NCI-H2081 (cell line): ENCODE measurements at places on chromosomes 12 and 14.

- no peak for DNase-seq
Measured at GRCh38 chr12:120007272-120007671, 18.2 kb downstream of the BICDL1 start.

- DNase-seq: no peak
Measured at GRCh38 chr12:66132408-66132807, 1.9 kb upstream of the LLPH start.

GRCh38 chr14:101563654-101564443 is 2.6 kb downstream of the DIO3 start:
- DNase-seq: no peak

DNA sequence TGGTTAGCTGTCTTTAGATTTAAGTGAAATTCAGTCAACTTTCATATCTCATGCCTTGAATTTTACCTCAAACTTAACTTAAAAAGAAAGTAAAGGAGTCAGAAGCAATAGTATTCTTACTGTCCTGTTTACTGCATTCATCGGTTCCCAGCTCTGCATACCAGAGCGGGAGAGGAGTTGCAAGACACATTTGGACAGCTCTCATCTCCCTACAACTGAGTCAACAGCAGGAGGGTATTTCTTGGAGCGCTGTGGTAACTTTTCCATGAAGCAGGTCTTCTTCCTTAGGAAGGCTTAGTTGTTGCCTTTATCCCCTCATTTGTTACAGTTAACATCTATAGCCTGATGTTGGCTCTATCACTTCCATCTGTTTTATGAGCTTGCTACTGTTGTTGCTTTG is 65.1 kb downstream of the TRMT5 start:
- DNase-seq: no peak

DNA sequence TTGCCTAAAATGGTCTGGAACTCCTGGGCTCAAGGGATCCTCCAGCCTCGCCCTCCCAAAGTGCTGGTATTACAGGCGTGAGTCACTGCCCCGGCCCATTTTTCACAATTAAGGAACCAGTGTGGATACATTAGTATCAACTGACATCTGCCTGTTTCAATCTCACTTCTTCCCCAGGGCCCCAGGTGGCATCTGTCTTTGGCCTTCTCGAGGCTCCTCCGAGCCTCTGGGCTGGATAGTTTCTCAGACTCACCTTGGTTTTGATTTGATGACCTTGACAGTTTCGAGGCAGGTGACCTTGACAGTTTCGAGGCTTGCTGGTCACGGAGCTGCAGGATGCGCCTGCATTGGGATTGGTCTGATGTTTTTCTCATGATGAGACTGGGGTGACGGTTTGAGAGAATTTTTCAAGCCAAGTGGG is 41.0 kb upstream of the NCOR2 start:
- DNase-seq: no peak

DNA sequence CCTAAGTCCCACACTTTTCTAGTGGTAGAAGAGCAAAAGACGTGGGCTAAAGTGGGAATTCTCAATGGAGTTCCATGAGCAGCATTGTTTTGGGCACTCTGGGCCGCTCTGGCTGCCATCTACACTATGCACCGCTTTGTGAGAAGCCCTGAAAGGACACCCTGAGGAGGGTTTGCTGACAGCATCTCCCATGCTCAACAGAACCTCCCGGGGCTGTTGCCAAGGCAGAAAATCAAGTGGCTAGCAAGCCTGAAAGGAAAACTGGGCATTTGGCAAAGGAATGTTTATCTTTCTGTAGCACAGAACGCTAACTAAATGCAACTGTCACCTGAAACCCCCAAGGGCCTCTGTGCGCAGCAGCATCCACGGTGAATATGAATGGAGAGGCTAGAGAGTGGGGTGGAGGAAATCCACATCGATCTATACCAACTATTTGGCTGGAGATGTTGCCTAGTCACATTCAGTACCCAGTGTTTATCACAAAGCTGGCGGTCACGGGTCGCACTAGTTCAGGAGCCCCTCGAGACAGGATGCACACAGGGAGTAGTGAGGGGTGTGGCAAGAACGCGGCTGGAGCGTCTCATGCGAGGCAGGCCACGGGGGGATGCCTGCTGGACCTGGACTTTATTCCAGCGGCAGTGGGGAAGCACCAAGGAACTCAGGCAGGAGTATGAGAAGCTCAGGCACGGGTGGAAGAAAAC is 14.2 kb downstream of the APPL2 start:
- DNase-seq: peak; percentile 35

- DNase-seq: no peak
Measured at GRCh38 chr14:60616461-60616959, 32.8 kb downstream of the SIX1 start.

- no peak for DNase-seq
Measured at GRCh38 chr14:80627745-80628144, 313.8 kb downstream of the CEP128 start.

DNA sequence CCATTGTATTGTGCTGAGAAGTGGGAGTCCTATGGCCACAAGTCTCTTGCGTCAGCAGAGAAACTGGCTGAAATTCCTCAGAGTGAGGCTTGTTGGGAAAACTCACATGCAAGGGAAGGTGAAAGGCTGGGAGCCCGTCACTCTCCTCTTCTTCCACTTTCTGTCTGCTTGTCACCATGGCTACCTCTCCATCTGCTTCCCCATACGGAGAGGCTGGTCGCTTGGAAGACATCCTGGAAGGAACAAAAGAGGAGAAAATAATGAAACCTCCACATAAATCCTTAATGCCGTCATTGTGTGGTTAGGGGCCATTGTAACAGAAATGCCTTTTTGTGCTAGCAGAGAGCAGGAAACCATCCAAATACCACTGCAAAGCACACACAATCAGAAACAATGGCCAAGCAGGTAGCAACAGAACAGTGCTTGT is 53.7 kb downstream of the SOX5 start:
- DNase-seq: peak; percentile 88

GRCh38 chr14:96055065-96055752 is 16.0 kb downstream of the C14orf132 start:
- no peak for DNase-seq

DNA sequence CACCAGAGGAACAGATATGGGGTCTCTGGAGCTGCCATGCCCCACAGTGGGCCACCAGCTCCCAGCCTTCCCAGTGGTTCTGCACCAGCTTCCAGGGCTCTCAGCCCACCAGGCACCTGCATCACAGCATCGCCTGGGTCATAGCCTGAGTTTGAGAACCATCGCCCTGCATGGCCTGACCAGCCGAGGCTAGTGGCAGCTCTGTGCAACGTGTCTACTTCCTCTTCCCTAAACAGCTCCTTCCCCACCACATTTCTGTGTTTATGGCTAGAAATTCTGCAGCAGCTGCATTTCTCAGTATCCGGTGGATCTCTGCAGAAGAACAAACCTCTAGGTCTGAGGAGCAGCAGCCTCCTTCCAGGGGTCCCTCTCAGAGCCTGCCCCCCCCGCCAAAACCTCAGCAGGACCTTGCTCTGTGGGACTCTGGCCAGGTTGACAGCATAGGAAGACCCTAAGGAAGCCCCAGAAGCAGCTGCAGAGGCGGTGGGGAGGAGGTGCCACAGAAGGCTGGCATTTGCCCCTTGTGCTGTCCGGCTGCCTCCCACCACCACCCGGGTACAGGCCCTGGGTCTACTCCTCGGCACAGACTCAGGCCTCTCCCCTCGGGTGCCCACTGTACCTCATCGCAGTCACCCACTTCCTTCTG is 47.7 kb downstream of the PSMA6 start:
- no peak for DNase-seq

GRCh38 chr12:20264608-20265114 is 103.7 kb upstream of the PDE3A start:
- no peak for DNase-seq

DNA sequence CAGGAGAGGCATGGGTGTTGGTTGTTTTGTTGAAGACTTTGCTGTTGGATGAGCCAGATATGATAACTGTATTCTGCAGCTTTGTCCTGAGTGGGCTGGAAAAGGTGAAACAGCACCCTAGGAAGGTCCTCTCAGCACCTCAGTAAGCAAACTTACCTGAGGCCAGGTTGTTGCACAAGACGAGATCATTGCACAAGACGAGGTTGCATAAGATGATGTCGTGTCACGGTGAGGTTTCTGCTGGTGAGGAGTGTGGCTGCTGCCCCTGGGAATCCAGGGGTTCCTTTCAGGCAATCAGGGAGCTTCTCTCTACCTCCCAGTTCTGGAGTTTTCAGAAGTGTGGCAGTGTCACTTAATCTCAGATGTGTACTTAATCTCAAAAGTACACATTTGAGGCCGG is 85.6 kb downstream of the GLT1D1 start:
- no peak for DNase-seq

DNA sequence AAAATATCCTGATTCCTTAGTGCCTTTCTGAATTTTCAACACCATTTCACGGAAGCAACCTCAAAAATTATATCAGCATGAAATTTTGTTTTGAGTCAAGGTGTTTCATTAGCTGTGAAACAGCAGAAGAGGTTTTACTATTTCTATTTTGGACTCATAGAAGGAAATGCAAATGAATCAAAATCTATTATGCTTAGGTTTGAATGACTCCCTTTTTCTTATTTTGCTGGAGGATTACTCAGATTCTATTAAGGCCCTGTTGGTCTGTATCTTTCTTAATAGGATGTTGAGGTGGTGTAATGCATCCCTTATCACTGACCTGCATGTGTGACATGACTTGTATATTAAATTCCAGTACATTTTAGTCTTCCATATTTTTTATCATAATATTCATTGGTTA is 165.8 kb downstream of the TMTC2 start:
- DNase-seq: no peak

- DNase-seq: peak; percentile 45
Measured at GRCh38 chr12:2288875-2289274, 236.1 kb downstream of the CACNA1C start.

DNA sequence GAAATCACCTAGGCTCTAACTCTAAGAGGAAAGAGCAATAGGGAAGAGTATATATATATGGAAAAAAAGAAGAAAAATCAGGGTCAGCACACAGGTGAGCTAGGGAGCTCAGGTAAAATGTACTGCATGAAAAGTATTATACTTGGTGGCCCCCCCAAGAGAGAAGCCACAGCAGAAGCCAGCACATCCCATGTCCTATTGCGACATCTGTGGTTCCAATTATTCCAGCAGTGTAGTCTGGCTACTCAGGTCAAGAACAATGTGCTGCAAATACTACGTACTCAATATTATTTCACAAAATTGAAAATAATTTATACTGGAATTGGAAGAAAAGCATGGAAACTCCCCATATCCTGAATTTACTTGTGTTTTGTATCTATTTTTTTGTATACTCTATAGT is 85.5 kb downstream of the CEP83 start:
- no peak for DNase-seq

GRCh38 chr12:6082613-6083012 is 41.9 kb downstream of the VWF start:
- no peak for DNase-seq

DNA sequence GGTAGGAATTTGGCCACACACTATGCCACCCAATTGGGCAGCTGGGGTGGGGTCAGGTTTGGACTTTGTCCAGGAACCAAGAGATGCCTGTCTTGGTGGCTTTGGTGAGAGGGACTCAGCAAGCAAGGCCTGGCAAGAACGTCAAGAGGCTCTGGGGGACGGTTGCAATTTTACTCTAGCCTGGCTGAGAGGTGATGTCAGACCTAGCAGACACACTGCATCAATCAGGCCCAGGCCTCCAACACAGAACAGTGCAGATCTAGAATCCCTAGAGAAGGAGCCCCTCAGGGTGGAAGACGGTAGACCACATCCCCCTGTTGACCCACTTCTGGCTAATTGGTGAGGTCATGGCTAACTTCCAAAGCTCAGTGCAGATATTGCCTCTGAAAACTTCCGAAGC is 1.6 kb upstream of the UNC119B start:
- no peak for DNase-seq

DNA sequence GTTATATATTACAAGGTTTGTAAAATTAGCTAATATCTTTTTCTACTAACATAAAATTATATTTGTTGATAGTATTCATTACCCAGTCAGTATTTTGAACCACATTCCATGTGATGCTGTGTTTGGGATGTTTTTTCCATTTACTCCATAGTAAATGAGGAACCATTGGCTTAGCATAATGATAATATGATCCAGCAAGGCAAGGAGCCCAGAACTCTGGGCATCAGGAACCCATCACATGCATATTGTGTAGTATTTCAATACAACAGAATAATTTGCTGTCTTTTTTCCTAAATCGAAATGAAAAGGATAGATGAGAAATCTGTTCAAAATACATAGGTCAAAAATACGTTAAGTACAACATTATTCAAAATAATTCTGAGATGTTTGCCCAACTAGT is 48.7 kb upstream of the GARIN2 start:
- DNase-seq: no peak

- no peak for DNase-seq
Measured at GRCh38 chr12:94053676-94054075, 94.7 kb upstream of the PLXNC1 start.

DNA sequence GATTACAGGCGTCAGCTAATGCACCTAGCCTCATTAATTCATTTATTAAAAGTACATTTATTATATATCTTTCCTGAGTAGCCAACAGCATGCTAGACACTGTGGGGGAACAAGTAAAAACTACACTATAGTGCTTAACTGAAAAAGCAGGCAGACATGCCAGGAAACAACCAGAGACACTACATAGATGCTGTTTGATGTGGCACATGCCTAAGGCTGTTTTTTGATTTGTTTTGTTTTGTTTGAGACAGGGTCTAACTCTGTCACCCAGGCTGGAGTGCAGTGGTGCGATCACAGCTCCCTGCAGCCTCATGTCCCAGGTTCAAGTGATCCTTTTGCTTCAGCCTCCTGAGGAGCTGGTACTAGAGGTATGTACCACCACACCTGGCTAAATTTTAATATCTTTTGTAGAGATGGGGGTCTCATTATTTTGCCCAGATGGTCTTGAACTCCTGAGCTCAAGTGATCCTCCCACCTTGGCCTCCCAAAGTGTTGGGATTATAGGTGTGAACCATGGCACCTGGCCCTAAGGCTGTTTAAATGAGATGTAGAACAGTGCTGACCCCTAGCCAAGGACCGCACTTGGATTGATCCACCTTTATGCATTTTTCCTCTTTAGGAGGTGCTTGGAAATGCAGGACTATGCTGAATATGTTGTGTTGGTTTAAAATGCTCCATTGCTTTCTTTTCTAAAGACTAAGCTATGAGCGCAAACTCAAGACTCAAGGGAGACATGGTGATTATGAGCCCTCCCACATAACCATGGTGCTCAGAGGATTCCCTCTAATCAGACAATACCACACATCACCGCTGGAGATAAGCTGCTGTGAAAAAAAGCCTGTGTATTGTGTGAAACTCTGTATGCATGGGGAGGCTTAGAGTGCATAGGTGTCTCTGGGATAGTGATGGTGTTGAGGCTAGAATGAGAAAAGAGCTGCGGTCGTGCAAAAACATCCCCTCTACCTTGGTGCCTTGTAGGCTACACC is 10.5 kb upstream of the C14orf93 start:
- no peak for DNase-seq
